ENCODE measurements at places on chromosomes 12 and 14.

DNA sequence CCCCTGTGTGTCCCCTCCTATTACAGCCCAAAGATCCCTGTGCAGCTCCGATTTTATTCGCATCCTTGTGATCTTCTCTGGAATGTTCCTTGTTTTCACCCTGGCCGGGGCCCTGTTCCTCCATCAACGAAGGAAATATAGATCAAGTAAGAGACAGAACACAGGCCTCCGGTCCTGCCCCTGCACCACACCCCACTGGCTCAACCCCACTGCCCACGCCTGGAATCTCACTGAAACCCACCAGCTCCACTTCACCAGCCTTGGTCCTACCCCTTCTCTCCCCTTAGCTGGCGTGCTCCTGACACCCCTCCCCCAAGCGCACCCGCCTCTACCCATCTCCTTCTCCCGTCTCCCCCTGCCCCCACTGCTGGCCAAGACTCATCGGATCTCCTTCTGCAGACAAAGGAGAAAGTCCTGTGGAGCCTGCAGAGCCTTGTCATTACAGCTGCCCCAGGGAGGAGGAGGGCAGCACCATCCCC lies 934 bp upstream of the TAPBPL start:
- no peak for DNase-seq

GRCh38 chr12:96814200-96814599 lies 92.9 kb upstream of the NEDD1 start:
- no peak for DNase-seq

DNA sequence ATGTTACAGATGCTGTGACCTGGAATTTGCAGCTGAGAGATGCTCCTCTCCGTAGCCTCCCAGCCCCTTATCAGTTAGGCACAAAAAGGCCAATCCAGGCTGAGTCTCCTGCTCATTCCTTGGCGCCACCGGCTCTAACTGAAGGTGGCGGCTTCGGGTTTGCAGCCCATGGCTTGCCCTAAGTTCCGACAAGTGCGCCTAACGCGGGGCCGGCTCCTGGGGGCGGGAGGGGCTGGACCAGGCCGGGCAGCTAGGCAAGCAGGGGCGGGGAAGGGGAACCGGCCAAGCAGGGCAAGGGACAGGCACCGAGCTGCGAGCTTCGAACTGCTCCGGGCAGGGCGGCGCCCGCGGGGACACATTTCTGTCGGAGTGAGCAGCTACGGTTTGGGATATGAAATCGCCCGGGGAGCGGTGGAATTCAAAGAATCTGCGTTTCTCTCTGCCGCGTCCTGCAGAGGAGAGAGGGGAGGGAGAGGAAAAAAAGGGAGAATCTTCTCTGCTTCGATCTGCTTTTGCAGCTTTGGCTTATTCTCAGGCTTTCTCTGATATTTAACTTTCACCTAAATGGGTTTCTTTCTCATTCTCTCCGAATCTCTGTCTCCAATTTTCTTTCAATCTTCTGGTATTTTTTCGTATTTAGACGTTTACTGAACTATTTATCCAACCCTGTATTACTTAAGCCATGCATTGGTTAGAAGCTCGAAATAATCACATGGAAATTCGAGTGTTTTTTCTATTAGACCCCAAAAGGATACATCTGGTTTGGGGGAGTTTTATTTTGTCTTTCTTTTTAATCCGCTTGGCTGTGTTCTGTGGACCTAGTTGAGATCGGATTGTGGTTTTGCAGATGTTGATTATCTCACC lies 1.6 kb upstream of the HOXC12 start:
- DNase-seq: no peak

GRCh38 chr12:54419088-54419887 lies at the start of gene ITGA5:
Gene ITGA5 (minus strand): TSS chr12:54419266. CDS start chr12:54419198, 68 bp downstream.
- no peak for DNase-seq

GRCh38 chr12:69105101-69105962 lies 134.0 kb upstream of the CPSF6 start:
- no peak for DNase-seq

- no peak for DNase-seq
Measured at GRCh38 chr14:101603096-101603495, 41.8 kb downstream of the DIO3 start.

DNA sequence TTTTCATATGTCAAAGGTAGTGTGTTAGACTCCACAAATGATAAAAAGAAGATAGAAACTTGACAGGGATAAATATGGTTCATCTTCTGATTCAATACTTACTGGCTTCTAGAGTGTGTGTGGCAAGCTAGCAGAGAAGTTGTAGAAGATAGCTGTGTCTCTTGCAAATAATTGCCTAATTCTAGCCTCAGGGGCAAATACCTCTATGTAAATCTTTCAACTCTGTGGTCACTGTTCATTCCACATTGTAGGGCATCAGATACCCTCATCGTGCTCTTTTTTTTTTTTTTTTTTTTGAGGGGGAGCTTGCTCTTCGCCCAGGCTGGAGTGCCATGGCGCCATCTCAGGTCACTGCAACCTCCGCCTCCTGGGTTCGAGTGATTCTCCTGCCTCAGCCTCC lies 1.7 kb downstream of the OLR1 start:
- DNase-seq: no peak

- DNase-seq: no peak
Measured at GRCh38 chr12:128268379-128268995, 1.5 kb downstream of the TMEM132C start.

- no peak for DNase-seq
Measured at GRCh38 chr14:95523051-95523814, 6.8 kb upstream of the SYNE3 start.

DNA sequence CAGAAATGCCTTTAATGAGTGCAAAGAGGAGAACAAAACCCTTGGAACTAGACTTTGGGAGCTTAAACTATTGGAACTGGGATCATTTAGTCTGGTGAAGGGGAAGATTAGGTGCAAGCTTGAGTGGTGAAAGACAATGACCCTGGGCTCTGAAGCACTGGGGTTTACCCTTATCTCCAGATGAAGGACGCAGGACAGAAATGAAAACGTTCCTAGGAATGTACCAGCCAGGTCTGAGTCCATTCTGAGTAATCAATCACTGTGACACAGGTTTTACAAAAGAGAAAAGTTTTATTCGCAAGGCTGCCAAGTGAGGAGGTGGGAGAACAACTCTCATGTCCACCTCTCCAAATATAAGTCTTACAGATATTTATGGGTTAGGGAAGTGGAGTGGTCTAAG lies 249.1 kb downstream of the LRIG3 start:
- no peak for DNase-seq

DNA sequence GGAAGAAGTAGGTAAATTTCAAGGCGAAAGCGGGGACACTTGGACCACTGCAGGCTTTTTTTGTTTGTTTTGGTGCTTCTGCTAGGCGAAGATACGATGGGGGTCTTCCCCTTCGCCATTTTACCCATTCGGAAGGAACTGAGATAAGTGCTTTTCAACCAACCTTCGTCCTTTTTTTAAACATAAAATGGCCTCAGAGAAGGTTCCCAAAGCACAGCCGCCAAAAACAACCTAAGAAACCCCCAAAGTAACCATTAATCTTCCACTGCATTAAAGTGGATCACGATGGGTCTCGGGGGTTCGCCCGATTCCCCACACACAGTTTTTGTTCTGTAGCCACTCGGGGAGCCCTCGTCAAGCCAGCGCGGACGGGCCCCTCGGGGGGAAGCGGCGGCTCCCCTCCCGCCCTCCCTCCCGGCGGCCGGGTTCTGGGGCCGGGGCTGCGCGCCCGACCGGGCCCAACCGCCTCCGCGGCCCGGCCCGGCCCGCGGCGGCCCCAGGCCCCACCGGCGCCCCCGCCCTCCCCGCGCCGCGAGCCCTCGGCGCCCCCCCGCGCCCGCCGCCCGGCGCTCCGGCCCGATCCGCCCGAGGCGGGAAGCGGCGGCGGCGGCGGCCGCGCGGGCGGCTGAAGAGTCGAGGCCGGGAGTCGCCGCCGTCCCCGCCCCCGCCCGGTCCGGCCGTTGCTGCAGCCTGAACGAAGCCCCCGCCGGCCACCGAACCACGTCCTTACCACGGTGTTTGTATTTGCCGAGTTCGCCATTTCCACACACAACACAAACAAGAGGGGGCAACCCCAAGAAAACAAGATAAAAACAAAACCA lies 790 bp downstream of the GTF2A1 start:
- DNase-seq: peak; percentile 17

DNA sequence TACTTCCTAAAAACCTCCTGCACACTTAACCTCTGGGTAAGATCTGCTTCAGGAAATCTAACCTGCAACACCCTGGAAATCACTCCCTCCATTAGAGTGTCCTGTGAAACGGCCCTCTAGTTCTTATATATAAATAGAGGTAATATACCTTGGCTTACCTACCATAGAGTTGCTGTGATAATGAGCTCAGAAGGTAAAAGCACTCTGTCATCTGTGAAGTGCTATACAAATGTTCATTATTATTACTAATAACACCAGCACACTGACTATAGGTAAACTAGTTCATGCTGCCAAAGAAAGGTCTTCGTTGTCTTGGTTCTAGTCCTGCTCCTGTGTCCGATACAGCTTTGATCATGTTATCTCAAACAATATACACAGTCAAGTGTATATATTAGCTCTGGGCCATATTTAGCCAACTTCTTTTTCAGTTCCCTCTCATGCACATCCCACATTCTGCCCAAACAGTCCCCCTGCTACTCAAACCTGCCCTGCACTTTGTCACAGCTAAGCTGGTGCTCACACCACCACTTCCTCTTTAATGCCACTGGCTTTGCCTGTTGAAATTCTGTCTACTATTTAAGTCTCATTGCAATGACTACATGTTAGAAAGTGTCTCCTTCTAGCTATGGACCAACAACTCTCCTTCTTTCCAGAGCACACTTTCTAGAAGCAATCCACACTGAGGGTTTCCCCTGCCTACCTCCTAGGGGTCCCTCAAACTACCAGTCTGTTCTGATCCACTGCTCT lies 5.1 kb downstream of the E2F7 start:
- no peak for DNase-seq

- DNase-seq: no peak
Measured at GRCh38 chr14:85451421-85451820, 78.5 kb upstream of the FLRT2 start.

DNA sequence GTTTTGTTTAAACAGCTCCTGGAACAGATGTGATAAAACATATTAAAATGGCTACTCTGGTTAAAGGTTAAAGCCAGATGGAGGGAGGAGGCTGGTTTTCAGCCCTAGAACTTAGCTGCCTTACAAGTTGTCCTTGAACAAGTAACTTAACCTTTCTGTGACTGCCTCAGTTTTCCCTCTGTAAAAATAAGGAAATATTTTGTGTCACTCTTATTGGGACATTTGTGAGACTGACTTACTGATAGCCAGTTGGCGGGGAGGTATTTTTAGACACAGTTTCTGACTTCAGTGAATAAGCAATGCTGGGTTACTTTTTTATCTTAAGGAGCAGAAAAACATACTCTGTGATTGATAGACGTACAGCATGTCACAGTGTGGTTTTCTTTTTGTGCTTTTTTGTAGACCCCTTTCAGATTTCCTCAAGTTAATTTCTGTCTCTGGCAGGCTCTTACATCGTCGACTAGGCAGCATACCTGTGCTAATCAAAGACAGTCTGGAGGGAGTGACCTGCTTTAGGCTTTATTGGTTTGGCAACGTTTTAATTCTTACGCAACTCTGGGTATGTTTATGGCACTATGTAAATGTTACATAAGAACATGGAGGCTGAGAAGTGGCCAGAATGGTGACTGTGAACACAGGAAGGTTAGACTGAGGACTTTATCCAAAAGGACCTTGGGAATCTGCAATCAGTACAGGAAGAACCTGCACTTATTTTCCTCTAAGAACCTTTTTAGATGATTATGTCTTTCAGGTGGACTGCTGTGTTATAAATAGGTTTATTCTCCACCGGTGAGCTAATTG lies 3.3 kb downstream of the ACVR1B start:
- DNase-seq: no peak

DNA sequence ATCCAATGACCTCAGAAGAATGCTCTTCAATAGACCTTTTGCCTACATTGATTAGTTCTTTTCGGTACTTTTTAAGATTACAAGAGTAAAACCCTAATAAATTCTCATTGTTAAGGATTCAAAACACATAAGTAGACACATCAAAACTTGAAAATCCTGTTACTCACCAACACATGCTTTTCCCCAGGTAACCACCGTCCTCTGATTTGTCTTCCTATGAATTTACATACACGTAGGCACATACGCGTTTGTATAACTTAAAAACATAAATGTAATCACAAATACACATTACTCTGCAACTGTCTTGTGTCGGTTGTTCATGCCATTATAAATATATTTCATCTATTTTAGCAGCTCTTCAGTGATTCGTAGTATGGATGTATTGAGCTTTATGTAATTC lies 910 bp upstream of the WASHC4 start:
- no peak for DNase-seq

DNA sequence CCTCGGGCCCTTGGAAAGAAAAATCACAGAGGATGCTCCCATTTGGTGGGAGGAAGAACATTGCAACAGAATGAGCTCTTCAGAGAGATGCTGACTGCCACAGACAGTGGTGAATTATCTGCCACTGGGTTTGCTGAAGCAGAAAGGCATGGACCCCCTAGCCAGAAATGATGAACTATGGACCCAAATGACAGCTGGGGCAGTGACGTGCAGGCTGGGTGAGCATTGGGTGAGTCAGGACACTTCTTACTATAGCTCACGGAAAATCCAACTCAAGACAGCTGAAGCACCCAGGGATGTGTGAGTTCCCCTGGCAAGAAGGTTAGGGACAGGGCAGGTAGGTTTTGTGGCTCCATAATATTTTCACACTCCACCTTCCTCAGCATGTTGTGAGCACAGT lies 993.2 kb downstream of the BCL11B start:
- DNase-seq: no peak

DNA sequence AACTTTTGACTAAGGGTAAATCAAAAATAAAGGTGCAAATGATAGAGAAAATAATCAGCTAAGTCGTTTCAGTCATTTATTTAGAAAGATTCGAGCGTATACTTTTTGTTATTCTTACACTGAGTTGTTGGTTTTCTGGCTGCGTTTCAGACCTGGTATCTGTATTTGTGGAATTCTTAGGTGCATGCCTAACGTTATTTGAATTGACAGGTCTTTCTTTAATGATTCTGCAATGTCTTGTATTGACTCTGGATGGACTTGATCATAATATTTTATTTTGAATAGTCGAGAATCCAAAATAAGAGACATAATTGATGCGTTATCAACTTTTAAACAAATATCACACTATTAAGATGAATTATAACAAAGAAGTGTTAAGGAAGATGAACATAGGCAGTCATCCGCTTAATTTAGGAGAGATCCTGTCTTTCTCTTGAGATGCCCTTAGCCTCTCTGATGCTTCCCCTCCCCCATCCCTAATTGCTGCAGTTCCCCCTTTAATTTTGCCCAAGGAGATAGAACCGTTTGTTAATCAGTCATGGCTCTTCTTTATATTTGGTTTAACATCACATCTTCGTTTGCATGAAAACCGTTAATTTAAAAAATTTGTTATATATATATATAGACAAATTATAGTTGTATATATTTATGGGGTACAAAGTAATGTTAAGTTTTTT lies 1.8 kb downstream of the ALX1 start:
- DNase-seq: no peak

DNA sequence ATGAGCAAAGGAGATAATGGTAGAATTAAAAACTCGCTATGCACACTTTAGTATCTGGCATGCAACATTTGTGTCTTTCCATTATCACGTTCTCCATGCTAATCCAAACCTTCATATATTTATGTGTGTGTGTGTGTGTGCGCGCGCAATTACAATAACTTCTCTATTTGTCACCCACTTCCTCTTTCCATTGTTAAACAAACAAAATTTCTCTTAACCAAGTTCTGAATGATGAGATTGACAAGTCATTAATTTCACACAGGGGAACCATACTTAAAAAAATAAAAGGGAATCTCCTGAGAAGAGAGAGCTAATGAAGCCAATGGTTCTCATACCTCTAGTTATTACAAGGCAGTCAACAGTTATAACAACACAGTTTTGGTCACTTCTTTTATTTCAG lies 575.9 kb upstream of the MDGA2 start:
- no peak for DNase-seq
